ENCODE measurements at places on chromosomes 4 and X. TPM values are rescaled to one million over a fixed set of nuclear protein-coding genes. Genes with fewer than 3 reads are reported as not detected.

Gene SCD5
- total RNA-seq, result 17.2 TPM

Gene FGG
- total RNA-seq, result not detected

Gene FHIP1A
- 0.18 TPM for total RNA-seq

Gene SUPT20HL1
- not detected for total RNA-seq

Gene ARR3
- total RNA-seq, result not detected

Gene RBM46
- total RNA-seq, result not detected

Gene KLHL4
- 1.7 TPM for total RNA-seq

Gene GRPR
- 16.4 TPM for total RNA-seq

Gene ANOS1
- under 0.01 TPM for total RNA-seq

DNA sequence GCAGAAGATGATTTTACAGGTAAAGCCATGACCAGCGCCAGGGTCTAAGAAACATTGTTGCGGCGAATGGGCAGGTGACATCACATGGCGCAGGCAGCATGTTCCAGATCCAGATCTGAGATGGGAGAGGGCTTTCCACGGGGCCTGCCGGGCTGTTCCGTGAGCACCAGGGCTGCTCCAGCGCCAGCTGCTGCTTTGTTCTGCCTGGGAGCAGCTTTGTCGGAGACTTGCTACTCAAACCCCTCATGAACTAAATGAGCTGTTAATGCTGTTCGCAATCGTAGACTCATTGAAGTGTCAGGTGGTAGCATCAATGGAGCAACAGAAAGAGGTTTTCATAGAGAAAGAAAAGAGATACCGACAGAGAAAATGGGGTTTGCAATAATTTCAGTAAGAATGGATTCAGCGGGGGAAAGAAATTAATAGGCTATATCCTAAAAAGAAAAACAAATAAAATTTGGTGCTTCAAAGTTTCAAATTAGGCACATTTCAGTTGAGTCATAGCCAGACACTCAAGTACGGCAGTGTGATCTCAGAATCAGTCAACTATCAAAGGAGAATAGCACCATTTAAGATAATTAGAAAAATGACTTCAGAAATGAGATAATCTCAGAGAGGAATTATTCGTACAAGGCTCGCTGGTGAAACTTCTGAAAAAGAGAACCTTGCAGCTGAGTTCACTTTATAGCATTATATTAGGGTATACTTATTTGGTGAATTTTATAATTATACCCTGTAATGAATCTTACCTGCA, 23.9 kb downstream of the SORBS2 start:
- no peak for DNase-seq

DNA sequence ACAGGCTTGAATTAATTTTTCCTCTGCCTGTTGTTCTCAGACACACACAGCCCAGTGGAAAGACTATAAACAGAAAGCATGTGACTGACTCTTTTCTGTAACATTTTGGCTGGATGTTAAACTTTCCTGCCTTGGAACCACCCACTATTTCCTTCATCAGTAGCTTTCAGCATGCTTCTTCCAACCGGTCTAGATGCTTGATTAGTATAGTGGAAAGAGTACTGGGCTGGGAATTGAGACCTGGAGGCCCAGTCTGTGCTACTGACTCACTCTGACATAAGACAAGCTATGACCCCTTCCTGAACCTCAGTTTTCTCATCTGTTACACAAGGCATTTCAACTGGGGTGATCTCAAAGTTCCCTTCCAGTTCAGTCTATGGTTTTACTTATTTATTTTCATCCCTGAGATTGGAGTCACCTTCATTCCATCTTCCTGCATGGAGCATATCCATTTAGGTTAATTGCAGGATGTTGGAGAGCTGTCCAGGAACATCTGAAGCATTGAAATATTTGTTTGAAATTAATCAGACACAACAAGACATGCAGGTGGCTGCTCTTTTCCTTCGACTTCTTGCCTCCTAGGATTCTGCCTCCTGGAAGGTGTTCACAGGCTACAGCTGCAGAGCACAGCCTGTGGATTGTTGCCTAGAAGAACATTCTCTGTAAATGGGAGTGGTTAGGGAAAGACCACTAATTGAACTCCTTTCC, 173.4 kb downstream of the RTL9 start:
- DNase-seq, result no peak

DNA sequence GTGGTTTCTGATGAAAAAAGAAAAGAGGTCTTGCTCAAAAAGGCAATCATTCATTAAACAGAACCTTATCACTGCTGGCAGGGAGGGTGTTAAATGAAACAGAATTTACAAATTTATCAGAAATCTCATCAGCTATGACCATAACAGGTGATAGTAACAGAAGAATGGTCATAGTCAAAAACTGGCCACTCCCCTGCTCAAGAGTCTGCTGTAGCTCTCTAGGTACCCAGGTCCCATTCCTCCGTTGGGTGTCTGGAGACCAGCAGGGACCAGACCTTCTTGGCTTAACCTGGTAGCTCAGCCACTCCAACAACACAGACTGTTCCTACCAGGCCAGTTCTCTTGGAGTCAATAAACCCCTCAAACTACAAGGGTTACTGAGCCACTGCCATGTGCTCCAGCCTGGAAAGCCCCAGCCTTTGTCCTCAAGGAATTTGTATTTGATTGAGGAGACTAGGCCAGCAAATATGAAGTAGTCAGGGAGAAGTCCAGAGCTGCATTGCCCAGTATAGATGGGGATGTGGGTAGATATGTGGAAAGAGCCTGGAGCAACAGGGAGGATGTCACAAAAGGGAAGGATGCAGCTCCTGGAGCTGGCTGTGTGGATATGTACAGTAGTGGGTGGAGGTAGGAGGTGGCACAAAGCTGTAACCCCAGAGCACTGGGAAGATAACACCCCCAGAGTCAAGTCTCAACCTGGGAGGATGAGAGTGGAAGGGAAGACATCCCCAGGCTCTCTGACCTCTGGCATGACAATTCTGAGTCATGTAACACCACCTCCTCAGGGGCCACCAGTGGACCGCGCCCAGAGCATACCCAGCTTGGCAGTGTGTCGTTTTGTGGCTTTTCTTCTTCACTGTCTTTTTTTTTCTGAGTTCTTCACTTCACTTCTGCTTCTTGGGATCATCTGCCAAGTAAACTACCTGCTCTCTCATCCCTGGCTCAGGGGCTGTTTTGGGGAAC, 21.9 kb downstream of the RASL11B start:
- no peak for DNase-seq

GRCh38 chrX:133868682-133869081, 116.7 kb downstream of the GPC3 start:
- no peak for DNase-seq

DNA sequence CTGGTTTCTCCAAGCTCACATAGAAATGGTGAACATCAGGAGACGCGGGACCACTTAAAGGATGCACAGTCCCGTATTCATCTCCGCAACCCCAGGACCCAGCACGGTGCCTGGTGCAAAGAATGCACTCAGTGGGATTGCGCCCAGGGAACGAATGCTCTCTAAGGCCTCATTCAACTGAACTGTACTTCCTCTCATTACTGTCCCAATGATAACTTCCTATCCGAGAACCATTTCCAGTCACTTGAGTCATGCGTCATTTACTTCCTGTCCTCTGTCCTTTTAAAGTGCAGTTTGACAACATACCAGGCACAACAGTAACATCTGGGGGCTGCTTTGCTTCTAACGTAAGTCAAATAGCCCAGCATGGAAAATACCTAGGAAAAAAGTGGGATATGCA, 75.7 kb downstream of the RBM47 start:
- no peak for DNase-seq

- DNase-seq, result no peak
These were observed 1343.8 kb upstream of the IGFBP7 start for GRCh38 chr4:58453956-58454355.

DNA sequence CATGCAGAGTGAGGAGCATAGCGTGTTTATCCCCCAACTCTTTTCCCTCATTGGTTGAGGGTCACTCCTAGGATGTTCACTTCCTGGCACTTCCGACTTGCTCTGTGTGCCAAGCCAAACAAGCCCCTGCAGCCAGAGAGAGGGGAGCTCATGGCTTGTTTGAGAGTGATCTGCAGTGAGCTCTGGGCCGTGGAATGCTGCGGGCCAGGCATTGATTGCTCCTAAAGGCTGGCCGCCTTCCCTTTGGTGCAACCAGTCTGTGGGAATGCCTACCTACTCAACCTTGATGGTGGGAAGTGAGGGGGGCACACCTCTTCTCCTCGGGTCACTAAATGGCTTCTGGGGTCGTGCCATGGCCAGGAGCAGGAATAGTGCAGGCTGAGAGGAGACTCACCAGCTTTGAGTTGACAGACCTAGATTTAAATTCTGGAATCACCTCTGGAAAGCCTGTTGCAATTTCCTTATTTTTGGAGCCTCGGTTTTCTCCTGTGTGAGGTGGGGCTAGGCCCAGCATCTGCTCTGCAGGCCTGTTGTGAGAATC, 152.0 kb upstream of the STX18 start:
- no peak for DNase-seq

GRCh38 chrX:41031256-41031967, 53.8 kb upstream of the USP9X start:
- no peak for DNase-seq

GRCh38 chr4:23932186-23932585, 42.3 kb upstream of the PPARGC1A start:
- DNase-seq, result no peak

- DNase-seq, result no peak
These were observed 87.0 kb downstream of the ANXA3 start for GRCh38 chr4:78638337-78639172.

- DNase-seq, result no peak
These were observed 1097.2 kb upstream of the TENM3 start for GRCh38 chr4:181146051-181146450.

DNA sequence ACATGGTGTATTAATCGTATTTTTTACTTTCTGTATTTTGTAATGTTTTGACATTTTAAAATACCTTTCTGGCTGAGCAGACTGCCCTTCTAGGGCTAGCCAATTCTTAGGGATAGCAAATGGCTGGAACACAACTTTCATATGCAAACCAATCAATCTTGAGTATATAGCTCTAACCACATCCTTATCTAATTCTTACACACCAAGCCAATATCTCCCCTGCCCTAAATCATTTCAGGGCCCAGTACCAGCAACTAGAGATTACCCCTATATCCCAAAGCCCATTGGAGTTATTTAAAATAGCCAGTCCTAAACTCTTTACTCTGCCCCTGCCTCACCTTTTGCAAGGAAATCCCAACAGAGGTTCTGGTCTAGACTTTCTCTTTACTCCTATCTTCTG, 58.3 kb downstream of the INTS12 start:
- DNase-seq, result no peak

DNA sequence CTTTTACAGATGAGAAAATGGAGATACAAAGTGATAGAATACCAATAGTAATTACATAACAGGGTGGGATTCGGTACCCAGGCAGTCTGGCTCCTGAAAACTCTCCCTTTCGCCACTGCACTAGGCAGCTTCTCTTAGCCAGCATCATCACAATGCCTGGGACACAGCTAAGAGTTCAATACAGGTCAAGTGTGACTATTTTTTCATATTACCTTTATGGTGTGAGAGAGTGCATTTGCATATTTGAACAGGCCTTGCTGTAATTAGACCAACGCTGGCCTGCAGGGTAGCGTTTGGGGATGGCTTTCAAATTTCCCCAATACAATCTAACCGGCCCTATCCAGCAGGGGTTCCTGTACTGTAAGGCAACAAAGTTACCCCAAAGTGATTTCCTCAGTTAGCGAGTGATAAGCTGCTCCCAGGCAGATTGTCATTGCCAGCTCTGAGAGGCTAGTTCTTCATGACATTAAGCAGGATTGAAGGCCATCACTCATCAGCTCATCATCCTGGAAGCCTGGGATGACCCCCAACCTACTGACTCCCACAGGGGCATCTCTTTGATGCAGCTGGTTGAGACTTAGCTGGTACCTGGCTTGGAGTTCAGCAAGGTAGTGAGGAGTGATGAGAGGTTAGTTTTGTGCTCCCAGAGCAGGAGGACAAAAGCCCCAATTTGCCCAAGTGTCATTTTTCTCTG, 836.8 kb upstream of the LCORL start:
- no peak for DNase-seq

DNA sequence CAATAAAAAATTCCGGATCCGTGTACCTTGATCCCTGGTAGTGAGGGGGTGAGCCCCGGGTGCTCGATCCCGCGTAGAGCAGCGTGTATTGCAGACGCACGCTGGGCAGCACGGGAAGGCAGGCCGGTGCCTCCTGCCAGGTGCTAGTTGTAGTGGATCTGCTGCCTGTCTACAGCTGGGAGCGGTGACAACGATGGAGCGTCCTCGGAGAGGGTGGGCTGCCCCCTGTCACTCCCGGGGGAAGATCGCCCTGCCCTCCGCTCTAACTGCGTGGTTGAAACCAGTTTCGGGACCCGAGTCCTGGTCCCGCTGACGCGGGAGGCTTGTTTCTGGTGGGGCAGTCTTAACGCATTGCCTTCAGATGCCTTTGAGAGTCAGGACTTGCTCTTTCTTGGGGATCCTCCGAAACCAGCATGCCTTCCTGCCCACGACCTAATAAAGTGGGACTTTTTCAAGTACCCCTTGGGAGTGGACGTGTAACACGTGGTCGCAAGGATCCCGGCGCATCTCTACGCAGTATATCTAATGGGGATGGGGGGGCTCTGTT, 2.7 kb upstream of the NKX6-1 start:
- no peak for DNase-seq

DNA sequence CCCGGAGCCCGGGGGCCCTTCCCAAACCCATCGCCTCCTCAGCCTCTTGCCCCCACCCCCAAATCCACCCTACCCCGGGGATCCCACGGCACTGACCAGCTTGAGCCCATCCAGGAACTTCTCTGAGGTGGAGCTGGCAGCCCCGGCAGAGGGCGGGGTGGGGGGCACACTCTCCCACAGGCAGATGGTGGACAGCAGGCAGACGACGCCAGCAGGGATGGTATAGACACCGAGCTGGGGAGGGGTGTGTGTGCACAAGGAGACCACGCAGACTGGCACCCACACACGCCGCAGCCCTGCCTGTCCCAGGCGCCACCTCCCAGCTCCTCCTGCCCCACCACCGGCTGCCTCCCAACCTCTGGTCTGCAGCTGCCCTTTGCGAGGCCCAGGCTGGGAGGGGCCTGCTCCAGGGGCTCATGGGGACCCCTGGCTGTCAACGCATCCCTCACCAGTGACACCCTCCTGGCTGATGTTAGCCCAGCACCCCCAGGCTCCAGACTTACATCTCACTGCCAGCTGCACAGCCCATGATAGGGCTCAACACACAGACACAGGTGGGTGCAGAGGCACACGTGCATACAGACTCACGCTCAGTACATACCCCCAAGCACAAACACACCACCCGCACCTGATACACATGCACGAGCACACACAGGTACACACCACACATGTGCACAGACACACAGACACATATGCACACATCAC, 4.2 kb downstream of the SLC49A3 start:
- no peak for DNase-seq

DNA sequence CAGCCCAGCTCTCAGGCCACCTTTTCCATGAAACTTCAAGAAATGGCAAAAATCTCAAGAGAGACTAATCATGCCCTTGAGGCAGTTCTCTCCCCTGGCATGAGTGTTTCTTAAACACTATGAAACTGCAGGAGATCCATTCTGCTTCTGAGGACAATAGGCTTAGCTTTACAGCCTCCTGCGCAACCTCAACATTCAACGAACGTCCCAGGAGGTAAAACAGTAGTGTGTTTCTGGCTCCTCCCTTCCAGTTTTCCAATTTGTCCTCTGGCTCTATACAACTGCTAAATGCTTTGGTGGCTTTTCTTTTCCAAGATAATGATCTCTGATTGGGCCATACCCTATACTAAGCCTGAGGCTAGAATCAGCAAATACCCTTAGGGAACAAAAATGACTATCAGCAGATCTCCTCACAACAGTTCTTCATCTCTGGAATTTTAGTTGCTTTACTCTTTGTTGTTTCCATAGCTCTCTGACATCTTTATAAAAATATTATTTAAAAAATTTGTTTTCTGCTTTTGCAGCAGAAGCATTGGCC, 87.0 kb upstream of the FAT1 start:
- DNase-seq, result no peak

GRCh38 chr4:123536225-123536624, 139.6 kb downstream of the SPRY1 start:
- DNase-seq, result no peak
